ENCODE measurements at places on chromosomes 1 and 21.

- no peak for ATAC-seq
Observed at GRCh38 chr1:52057876-52058415, 1.9 kb downstream of the BTF3L4 start.

- ATAC-seq = no peak
Observed at GRCh38 chr1:48939042-48939441, 162.4 kb upstream of the BEND5 start.

DNA sequence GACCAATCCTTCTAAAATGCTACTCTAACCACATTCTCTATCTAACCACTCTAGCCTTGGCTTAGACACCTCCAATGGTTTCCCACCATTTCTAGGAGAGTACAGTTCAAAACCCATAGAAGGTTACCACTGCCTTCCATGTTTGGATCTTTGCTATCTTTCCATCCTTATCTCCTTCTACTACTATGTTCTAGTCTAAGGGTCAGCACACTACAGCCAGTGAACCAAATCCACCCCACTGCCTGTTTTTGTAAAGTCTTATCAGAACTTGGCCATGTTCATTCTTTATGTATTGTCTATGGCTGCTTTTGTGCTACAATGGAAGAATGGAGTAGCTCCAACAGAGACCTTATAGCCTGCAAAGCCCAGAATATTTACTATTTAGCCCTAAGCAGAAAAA lies 6.2 kb downstream of the MTF1 start:
- no peak for ATAC-seq

GRCh38 chr1:66349242-66349641 lies 184.7 kb upstream of the SGIP1 start:
- peak; percentile 43 for ATAC-seq

DNA sequence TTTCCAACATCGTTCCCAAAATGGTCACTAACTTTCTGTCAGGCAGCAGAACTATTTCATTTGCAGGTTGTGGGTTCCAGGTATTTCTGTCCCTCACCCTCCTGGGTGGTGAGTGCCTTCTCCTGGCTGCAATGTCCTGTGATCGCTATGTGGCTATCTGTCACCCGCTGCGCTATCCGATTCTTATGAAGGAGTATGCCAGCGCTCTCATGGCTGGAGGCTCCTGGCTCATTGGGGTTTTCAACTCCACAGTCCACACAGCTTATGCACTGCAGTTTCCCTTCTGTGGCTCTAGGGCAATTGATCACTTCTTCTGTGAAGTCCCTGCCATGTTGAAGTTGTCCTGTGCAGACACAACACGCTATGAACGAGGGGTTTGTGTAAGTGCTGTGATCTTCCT lies 9.3 kb downstream of the OR2AJ1 start:
- ATAC-seq = no peak

GRCh38 chr21:15405214-15405613 lies 324.6 kb upstream of the USP25 start:
- ATAC-seq = no peak

DNA sequence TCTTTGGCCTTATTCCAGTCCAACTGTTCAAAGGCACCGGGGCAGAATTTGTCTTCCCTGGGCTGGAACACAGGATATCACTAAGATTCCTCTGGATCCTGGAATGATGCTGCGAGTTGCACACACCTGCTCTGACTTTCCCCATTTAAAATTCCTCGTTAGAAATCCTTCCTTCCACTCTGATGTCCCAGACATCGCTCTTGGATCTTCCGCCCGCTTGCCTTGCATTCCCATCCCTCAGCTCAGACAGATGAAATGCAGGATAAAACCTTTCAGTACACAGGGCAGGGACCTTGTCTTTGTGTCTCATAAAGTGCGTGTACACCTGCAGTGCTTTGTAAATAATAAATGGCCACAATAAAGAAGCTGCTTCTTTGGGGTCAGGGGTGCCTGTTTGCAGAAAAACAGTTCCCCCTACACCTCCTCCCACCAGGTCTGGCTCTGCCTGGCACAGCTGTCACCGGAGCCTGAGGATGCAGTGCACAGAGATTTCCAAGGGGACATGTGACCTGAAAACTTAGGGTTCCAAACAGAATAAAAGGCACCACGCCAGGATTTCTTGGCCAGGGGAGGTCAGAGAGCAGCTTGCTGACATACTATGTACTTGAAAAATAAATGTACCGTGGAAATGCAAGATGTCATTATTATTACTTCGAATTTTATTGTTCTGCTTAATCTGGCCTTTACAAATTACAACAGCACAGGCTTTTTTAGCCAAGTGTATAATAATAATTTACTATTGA lies 62.9 kb upstream of the SYT6 start:
- no peak for ATAC-seq

DNA sequence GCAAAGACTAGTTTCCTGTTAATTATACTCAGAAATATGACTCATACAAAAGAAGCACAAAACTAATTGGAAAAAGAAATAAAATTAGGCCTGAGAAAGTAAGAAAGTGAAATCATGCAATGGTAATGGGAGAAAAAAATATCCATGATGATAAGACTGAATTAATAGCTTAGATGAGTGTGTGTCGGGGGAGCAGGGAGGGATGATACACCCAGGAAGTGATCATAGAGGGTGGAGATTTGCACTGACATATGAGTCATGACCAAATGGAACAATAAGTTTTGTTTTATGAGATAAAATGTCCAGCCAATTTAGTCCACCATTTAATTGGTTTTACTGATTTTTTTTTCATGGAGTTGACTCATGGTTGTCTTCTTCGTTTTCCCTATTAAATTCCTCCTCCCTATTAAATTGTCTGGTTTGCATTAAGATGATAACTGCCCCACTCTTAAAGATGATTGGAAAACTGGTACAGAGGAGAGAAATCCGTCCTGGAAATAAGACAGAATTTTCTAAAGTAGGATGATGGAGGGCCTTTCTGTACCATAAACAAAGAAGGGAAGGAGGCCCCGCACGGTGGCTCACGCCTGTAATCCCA lies 111.7 kb upstream of the KCNJ6 start:
- ATAC-seq = no peak

- ATAC-seq = peak; percentile 60
Observed at GRCh38 chr1:46150085-46150484, 17.7 kb upstream of the PIK3R3 start.

DNA sequence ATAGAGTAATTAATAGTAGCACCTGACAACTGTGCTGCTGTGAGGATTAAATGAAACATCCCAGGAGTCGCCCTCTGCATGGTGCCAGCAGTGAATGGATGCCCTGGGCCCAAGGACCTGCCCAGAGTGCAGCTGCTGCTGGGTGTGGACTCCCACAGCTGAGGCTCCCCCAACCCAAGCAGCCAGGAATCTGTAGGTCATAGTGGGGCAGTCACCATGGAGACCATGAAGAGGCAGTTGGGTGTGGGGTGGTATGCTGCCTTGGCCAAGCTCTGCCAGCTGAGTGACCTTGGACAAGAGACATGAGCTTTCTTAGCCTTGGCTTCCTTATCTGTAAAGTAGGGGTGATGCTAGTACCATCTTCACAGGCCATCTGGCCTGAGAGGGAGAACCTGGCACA lies 9.4 kb downstream of the OLIG2 start:
- ATAC-seq = no peak

DNA sequence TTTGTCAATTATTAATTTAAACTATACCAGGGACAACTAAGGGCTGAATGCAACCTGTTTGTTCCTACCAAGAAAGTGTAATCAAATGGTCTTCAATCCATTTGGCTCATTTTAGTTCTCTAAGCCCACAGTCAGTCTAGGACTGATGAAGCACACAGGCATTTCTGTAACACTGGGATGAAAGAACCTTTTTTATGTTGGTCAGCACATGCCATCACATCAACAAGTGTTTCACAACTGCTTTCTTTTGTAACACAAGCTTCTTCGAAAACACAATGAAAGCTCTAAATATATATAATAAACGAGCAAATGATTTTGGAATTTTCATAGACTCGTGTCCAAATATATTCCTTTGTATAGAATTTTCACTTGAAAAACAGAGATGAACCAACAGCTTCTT lies 28.8 kb downstream of the HEATR1 start:
- no peak for ATAC-seq

DNA sequence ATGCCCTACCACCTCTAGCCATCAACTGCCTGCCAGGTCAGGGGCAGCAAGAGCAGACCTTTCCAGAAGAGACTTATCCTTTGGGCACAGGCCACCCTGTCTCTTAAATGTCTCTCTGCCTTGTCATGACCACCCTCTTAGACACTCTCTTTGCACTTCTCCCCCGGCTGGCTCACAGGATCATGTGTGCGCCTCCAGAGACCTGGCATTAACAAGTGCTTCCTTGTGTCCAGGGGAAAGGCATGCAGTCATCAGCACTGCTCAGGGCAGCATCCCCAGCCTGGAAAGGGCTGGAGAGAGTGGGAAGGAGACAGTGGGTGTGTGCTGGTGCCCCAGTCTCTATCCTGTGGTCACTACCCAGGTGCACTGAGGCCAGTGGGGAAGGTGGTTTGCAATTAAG lies 85.2 kb upstream of the TLR5 start:
- ATAC-seq = no peak

- ATAC-seq = peak; percentile 40
Observed at GRCh38 chr1:19476450-19477190, 8.7 kb downstream of the CAPZB start.

- ATAC-seq = no peak
Observed at GRCh38 chr1:185345913-185346720, 29.1 kb upstream of the IVNS1ABP start.

DNA sequence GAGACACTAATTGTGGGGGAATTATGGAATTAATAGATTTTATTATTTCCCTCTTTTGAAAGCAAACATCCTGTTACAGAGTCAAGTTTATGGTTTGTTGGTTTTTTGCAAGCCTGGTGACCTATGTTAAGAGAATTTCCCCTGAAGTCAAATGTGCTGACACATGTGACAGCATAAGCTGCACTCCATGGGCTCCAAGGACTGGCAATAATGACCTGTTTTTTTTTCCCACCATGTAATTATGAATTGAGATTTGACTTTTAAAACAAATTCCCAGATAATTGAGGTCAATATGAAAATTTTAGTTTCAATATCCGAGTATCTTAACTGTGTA lies 242.5 kb upstream of the SGIP1 start:
- ATAC-seq = no peak

DNA sequence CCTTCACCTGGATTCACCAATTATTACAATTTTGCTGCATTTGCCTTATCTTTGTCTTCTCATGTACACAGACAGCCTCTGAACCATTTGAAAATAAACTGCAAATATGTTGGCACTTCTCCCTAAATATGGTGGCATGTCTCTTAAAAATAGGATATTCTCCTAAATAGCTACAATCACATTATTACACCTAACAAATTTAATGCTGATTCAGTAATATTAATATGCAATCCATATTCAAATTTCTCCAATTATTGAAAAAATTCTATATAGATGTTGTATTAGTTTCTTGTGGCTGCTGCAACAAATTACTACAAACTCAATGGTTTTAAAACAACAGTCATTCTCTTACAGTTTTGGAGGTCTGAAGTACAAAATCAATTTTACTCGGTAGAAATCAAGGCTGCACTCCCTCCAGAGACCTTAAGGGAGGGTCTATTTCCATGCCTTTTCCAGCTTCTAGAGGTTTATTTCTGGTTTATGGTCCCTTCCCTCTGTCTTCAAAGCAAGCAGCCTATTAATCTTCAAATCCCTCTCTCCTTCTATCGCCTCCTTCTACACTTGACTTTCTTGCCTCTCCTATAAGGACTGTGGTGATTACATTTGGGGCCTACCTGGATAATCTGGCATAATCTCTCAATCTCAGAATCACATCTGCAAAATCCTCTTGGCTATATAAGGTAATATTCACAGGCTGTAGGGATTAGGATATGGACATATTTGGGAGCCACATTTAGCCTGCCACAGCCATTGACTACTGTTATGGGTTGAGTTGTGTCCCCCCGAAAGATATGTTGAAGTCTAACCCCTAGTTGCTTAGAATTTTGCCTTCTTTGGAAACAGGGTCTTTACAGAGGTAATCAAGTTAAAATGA lies 52.5 kb upstream of the BOLA1 start:
- no peak for ATAC-seq

DNA sequence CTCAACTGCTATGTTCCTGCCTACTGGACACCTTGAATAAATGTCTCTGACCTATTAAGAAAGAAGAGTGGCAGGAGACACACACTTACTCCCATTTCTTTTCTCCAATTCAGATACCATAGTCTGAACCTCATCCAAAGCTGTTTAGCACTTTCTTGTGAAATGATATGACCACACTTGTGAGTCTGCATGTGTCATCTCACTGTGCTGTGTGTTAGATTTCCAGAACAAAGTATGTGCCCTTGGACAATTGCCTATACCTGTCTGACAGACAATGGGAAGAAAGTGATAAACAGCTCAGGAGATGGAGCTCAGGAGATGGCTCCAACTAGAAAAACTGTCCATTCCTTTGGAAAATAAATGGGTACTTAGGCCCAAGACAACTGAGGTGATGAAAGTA lies 48.4 kb downstream of the USP48 start:
- no peak for ATAC-seq

GRCh38 chr21:35102488-35103371 lies 53.6 kb upstream of the RUNX1 start:
- ATAC-seq = peak; percentile 58

DNA sequence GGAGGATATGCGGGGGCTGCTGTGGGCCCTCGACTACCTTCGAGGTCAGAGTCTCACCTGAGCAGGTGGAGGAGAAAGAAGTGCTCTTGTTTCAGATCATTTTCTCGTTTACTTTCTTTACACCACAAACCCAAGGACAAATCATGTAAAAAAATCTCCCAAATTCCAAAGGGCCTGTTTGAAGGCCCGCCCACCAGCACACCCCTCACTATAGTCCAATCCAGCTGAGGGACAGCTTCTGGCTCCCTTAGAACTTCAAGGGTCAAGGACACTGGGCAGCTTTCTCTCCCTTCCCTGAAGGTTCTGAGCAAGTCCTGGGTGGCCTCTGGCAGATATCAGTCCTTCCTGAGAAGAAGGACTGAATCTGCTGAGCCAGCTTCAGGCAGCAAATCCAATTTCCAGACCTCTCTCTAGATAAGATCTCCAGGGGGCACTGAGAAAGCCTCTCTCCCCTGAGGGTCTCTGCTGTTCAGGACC lies 5.5 kb downstream of the STK40 start:
- ATAC-seq = no peak

DNA sequence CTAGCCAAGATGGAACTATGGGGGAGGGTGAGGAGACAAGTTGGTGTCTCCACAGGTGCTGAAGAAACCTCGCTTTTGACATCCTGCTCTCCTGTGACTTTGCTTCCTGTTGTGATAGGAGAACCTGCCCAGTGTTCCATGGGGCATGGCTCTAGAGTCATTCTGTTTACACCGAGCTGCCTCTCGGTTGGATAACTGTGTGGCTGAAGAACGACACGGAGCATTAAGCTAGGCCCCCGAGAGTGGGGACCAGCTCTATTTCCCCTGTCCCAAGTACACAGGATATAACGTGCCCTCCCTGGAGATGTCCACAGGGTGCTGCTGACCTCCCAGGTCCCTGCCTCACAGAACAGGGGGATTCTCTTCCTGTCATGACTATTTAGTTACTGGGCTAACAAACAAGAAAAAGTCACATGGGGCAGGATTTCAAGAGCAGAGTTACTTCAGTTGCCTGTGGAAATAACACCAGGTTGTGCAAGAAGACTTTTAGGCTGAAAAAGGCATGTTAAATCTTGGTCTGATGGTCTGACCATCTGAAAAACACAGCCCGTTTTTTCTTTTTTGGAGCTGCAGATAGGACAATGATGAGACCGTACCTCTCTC lies 29.4 kb upstream of the PPP2R5A start:
- ATAC-seq = peak; percentile 18

- no peak for ATAC-seq
Observed at GRCh38 chr1:197848350-197848749, 54.1 kb upstream of the C1orf53 start.

- ATAC-seq = no peak
Observed at GRCh38 chr1:223662943-223663342, 2.6 kb downstream of the CAPN8 start.

GRCh38 chr21:41460578-41461527 lies 34.8 kb downstream of the MX1 start:
- peak; percentile 84 for ATAC-seq

GRCh38 chr21:18138507-18138906 lies 106.1 kb upstream of the CHODL start:
- ATAC-seq = no peak

All from gastroesophageal sphincter (tissue), 4 donors.